ENCODE measurements at places on chromosomes 2 and 18. TPM values are rescaled to one million over a fixed set of nuclear protein-coding genes. Genes with fewer than 3 reads are reported as not detected.

UBXN2A gene
- 9.3 TPM for total RNA-seq

ANKRD30B gene
- not detected for total RNA-seq

SFTPB gene
- total RNA-seq: 0.17 TPM

MYO1B gene
- total RNA-seq: 84.0 TPM

GMPPA gene
- total RNA-seq: 58.9 TPM

NPPC gene
- 0.16 TPM for total RNA-seq

COL4A3 gene
- under 0.01 TPM for total RNA-seq

RGPD4 gene
- not detected for total RNA-seq

MAP3K19 gene
- not detected for total RNA-seq

RAB11FIP5 gene
- total RNA-seq: 25.8 TPM

MEIS1 gene
- total RNA-seq: 231 TPM

KIAA2012 gene
- total RNA-seq: not detected

PLEKHA3 gene
- total RNA-seq: 2.5 TPM

MZT2A gene
- 92.0 TPM for total RNA-seq

FBXO36 gene
- 3.2 TPM for total RNA-seq

SP140 gene
- total RNA-seq: 0.32 TPM

EMILIN2 gene
- 26.8 TPM for total RNA-seq

CYBRD1 gene
- 454 TPM for total RNA-seq

NR4A2 gene
- total RNA-seq: 0.32 TPM

TSN gene
- 35.3 TPM for total RNA-seq

HAAO gene
- 12.2 TPM for total RNA-seq

CCDC102B gene
- total RNA-seq: 5.3 TPM

CDH19 gene
- not detected for total RNA-seq

FKBP7 gene
- 56.4 TPM for total RNA-seq

BOLL gene
- total RNA-seq: not detected

OR6B2 gene
- not detected for total RNA-seq

PLCD4 gene
- 7.6 TPM for total RNA-seq

IL1RL2 gene
- 2.2 TPM for total RNA-seq

ZEB2 gene
- total RNA-seq: 38.0 TPM

TFPI gene
- total RNA-seq: 147 TPM

SLC5A7 gene
- total RNA-seq: not detected

SCN3A gene
- 0.17 TPM for total RNA-seq

Measured in bronchial smooth muscle cell (primary cell).